Bronchial epithelial cell (primary cell): ENCODE measurements at places on chromosomes 13 and 19.
A peak's percentile ranks its signal among the peaks of the same experiment; 100 is the strongest.

DNA sequence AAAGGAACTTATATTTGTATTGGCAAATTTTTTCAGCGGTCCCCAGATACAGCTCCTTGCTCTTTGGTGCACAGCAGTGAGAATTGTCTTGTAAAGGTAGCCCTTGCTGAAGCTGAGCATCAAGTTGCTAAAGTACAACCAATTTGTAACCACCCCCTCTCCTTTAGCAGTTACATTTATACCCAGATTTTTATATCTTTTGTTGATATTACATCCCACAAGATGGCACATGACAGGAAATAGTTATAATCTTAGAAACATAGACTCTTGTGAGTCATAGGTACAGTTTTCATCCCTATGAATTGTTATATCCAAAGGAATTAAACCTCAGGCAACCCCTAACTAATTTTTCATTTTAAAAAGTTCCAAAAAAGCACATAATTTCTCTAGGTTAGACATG is 523.0 kb upstream of the SLITRK1 start:
- peak; percentile 29 for DNase-seq

GRCh38 chr19:19485161-19485997 is 30.0 kb downstream of the TSSK6 start:
- DNase-seq: no peak

- DNase-seq: no peak
Observed at GRCh38 chr13:98232456-98232855, 55.4 kb upstream of the RNF113B start.

DNA sequence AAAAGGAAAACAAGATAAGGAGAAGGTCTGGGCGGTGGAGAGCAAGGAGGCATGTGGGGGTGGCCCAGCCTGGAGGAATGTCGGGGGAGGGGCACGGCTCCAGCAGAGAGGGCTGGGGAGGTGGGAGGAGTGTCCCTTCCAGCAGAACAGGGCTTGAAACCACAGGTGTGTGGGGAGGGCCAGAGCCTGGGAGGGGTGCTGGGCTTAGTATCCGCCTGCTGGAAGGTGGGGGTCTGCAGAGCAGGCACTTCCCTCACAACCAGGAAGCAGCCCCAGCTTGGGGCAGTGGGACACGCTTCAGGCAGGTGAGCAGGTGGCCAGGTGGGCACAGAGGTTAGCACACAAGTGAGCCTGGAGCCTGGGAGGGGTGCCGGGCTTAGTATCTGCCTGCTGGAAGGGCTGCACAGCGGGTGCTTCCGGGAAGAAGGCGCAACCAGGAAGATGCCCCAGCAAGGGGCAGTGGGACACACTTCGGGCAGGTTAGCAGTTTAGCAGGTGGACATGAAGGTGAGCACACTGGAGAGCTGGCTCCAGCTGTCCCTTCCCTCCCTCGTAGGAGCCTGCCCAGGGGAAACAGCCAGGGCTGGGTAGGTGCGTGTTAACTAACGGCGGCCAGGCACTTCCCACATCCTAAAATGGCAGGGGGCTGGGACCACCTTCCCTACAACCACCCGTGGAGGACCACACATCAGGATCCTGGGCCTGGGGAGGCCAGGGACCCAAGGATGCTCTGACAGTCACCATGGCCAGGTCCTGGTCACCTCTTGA is 3.0 kb downstream of the GAS6 start:
- no peak for DNase-seq

- peak; percentile 100 for DNase-seq
Observed at GRCh38 chr19:38850436-38850975, 720 bp upstream of the HNRNPL start.

GRCh38 chr13:33244907-33245287 is 40.7 kb downstream of the STARD13 start:
- DNase-seq: peak; percentile 62

DNA sequence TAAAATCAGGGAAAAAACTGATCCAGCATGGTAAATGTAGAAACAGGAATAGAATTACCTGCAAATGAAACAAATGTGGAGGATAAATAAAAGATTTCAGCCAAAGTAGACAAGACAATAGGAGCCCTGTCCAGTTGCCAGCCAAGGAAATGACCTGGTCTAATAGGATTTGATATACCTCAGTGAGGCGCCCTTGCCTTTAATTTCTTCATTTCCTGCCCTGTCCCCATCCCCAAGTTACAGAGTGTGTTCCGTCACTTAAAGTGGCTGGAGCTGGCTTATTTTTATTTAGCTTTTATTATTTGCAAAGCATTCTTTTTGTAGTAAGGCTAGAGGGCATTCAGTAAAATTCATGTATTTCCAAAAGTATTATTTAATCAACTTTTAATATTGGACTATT is 1022.0 kb downstream of the EFNB2 start:
- no peak for DNase-seq

GRCh38 chr13:110187641-110188161 is 119.3 kb downstream of the COL4A1 start:
- DNase-seq: peak; percentile 74

GRCh38 chr13:112806739-112807652 is 117.2 kb downstream of the ATP11A start:
- no peak for DNase-seq

DNA sequence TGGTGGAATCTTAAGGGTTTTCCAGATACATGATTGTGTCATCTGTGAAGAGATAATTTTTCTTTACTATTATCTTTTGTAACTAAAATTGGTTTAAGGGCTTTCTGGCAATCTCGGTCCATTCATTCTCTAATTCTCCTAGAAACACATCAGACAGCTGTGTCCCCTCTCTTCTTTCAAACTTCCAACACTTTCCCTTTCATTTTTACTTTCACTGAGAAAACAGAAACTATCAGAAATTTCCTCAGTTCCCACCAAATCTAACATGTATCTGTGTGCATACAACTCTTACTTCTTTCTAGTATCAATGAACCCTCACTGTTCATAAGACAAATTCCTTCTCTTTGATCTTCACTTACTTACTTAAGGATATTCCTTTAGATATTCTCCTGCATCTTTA is 40.2 kb downstream of the KCNRG start:
- no peak for DNase-seq

GRCh38 chr13:108352599-108352998 is 83.1 kb downstream of the TNFSF13B start:
- DNase-seq: no peak

- peak; percentile 83 for DNase-seq
Observed at GRCh38 chr13:29924482-29925350, 74.3 kb upstream of the UBL3 start.

DNA sequence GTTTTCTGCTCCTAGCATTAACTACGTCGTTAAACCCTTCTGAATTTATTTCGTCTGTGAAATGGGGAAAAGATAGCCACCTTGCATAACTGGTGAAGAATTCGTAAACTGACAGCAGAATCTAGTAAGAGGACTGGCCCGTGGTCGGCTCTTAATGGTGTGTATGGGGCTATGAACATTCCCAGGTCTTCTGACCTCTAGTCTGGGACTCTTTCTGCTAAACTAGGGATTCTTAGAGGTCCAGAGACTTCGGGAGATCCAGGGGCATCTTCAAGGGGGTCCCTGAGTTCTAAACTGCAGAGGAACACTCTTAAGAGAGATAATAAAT is 231.1 kb upstream of the SERP2 start:
- DNase-seq: no peak
